COR-L47 (cell line): ENCODE measurements at places on chromosomes 1 and 21.

DNA sequence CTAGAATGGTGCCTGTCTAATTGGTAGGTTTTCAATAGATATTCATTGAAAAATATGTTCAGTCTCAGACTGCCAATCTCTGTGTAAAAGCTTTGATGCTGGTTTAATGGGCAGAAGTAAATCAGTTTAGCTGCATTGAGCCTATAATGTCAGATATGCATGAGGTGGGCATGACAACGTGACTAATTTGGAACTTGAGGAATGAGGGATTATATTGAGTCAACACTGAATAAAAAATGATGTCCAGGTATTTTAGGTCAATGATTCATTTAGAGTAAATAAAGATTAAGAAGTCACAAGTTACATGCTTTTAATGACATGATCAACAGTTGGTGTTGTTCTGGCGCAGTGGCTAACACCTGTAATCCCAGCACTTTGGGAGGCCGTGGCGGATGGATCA, 3.0 kb downstream of the WDR3 start:
- no peak for DNase-seq

GRCh38 chr1:213997038-213997771, 9.4 kb downstream of the PROX1 start:
- DNase-seq, result no peak

- no peak for DNase-seq
These were observed 83.4 kb downstream of the PDE9A start for GRCh38 chr21:42736646-42737350.

- DNase-seq, result no peak
These were observed 271.5 kb downstream of the TGFB2 start for GRCh38 chr1:218616681-218617080.

GRCh38 chr1:179478370-179478769, 97.4 kb downstream of the NPHS2 start:
- DNase-seq, result no peak

DNA sequence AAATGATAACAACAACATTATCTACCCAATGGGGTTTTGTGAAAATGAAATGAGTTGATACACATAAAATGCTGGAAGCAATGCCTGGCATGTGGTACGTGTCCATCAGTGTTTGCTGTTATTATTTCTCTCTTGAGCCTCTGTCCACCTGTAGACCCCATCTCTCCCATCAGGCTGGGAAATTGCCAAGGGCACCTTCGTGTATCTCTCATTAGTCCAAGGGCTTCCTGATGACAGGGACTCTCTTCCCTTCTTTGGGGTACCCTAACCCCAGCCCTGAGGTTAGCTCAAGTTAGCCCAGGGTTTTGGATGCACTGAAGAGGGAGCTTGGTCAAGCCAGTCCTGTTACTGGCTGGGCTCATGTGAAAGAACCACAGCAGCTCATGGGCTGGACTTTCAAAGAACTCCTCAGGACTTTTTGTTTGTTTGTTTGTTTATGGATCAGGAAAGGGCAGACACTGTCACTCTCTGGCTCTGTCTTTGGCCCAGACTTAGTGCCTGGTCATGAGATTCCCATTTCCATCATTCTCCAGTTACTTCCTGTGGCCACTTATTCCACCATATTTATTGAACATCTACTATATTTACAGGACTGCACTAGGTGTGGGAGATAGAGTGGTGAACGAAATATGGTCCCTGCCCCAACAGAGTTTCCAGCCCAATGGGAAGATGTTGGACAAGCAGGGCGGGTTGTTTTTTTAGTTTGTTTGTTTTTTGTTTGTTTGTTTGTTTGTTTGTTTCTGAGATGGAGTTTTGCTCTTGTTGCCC, 57.4 kb downstream of the NAV1 start:
- no peak for DNase-seq

DNA sequence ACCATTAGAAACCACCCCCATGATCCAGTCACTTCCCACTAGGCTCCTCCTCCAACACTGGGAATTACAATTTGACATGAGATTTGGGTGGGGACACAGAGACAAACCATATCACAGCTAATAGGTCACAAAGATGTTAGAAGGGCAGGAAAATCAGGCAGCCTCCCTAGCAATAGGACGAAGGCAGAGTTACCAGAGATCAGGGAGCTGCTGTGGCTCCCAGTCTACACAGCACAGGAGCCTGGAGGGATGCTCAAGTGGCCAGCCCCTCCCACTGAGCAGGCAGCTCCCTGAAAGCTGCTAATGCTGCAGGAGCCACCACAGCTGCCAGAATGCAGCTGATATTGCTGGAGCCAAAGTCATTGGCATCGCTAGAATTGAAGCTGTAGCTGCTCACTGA, 51.0 kb downstream of the CR1L start:
- no peak for DNase-seq

GRCh38 chr1:110133436-110133835, 16.9 kb upstream of the SLC6A17 start:
- no peak for DNase-seq

DNA sequence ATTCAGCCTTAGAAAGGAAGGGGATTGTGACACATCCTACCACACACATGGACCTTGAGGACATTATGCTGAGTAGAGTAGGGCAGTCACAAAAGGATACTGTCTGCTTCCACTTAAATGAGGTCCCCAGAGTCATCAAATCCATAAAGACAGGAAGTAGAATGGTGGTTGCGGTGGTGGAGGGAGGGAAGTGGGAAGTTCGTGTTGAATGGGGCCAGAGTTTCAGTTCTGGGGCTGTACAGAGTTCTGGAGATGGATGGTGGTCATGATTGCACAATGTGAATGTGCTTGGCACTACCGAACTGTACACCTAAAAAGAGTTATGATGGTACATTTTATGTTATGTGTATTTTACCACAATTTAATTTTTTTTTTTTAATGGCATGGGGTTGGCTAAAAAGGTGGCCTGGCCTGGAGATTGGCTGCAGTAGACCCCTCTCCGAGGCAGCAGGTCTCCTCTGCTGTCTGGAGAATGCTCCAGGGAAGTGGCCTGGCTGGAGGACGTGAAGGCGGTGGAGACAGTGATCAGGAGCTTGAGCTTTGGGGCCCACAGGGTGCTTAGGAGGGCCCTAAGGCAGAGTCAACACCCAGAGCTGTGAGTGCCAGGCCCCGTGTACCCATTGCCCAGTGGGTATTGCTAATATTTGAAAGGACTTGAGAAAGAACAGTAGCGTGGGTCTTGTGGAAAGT, 30.4 kb downstream of the IFNGR2 start:
- DNase-seq, result no peak

DNA sequence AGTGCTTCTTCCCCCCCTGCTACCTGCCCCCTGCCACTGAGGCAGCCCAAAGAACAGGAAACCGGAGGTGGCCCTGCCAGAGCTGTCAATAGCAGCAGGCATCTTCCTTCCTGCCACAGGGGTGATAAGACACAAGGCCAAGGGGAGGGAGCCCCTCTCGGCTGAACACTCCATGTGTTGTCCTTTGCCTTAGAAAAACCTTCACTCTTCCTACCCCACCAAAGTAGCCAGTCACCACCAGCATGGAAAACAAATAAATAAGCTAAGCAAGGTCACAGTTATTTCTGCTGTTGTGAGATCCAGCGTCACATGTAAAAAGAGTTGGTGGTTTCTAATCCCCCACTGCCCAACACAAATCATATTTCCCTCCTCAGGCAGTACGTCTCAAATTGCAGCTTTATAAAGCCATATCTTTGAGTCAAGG, 104.8 kb upstream of the DPT start:
- no peak for DNase-seq

- DNase-seq, result no peak
These were observed 68.7 kb downstream of the TRIM11 start for GRCh38 chr1:228337711-228338520.

- DNase-seq, result no peak
These were observed 21.9 kb downstream of the LRRC8D start for GRCh38 chr1:89842567-89843272.

GRCh38 chr1:224092601-224093000, 21.3 kb upstream of the FBXO28 start:
- DNase-seq, result no peak

GRCh38 chr1:206832352-206832880, 33.0 kb upstream of the IL20 start:
- no peak for DNase-seq

GRCh38 chr1:28104866-28105467, 16.6 kb upstream of the EYA3 start:
- no peak for DNase-seq

GRCh38 chr1:25834894-25835293, 15.1 kb downstream of the MTFR1L start:
- DNase-seq, result no peak

DNA sequence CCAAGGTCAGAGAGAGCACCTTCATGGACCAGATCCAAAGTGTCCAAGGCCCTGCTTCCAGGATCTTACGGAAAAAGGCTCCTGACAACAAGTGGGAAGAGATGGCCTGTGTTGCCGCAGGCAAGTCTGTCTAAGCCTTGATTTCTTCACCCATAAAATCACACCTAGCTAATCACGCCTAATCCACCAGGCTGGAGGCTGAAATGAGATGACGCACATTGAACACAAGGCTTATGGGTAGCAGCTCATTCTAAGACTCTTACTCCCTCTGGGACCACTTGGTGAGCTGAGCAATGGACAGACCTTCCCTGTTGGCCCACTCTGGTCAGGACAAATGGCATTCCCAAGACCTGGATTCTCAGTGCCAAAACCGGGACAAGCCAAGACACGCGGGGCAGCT, 38.2 kb downstream of the GRIK3 start:
- no peak for DNase-seq

DNA sequence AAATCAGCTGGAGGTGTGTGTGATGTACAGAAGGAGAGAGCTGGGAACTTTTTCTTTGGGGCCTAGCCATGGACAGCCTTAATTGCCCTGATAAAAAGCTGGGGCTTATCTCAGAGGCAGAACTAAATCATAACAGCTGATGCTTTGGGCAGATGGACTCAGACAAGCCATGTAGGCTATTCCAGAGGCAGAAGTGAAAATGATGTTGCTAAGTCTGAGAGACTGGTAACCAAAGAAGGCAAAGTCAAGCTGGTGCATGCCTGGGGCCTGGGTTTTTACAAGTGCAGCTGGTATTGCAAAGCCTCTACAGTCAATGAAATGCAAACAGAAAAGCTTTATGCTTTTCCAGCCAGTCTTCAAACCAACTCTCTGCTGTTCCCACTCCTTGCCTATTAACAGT, 39.0 kb upstream of the LMX1A start:
- no peak for DNase-seq

DNA sequence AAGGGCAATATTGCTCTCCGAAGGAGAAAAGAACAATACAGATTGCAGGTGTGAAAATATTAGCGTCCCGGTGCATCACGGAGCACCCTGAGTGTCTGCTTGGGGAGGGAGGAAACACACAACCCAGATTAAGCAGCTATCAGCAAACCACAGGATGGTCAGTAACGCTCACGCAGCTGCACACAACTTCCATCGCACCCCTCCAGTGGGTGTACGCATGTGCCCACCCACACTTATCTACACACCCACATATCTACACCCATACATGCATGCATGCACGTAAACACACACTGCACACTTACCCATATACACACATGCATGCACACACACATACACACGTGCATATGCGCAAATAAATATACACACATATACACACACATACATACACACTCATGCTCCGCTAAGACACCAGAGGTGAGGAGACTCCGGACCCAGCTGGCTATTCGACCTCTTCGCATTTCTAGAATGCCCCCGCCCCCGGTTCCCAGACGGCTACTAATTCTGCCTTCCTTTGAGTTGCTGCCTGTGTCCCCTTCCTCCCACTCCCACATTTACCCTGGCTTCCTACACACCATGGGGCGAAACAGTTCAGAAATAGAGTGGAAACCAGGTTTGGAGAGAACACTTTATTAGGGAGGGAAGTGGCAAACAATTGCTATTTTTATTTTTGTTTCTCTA, 26.2 kb downstream of the ITPKB start:
- no peak for DNase-seq

DNA sequence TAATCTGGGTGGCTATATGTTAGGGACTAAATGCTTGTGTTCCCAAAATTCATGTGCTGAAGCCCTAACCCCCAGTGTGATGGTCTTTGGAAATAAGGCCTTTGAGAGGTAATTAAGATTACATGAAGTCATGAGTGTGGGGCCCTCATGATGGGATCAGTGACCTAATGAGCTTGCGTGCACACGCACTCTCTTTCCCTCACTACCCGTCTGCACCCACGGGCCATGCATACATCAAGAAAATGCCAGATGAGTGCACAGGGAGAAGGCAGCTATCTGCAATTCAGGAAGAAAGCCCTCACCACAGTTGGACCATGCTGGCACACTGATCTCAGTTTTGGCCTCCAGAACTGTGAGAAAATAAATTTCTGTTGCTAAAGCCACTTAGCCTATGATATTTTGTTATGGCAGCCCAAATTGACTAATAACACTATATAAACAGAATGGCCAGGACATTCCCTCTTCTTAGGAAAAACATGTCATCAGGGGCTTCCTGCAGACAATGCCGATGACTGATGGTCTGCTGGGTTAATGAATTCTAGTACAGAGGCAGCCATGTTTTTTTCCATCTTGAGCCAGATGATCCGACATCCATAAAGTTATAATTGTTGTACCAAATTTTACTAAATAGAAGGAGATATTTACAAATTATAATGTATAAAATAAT, 18.1 kb upstream of the MYOG start:
- DNase-seq, result no peak

- DNase-seq, result no peak
These were observed 2.2 kb downstream of the ATP1A2 start for GRCh38 chr1:160117709-160118183.

DNA sequence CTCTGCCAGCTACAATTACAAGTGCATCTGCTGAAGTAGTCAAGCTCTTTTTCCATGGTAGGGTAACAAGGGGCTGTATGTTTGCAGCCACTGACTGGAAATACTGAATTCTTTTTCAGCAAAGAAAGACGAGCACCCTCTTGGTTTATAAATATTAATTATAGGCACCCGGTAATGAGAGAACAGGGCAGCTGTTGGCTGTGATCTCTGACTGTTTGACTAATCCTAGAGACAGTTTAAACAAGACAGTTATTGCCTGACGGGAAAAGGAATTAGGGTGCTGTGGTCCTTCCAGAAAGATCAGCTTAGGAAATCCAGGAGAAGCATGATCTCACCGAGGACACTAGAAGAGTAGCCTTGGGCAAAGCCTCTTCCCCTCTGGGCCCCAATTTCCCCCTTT, 183.7 kb upstream of the ZC3H12A start:
- DNase-seq, result no peak

DNA sequence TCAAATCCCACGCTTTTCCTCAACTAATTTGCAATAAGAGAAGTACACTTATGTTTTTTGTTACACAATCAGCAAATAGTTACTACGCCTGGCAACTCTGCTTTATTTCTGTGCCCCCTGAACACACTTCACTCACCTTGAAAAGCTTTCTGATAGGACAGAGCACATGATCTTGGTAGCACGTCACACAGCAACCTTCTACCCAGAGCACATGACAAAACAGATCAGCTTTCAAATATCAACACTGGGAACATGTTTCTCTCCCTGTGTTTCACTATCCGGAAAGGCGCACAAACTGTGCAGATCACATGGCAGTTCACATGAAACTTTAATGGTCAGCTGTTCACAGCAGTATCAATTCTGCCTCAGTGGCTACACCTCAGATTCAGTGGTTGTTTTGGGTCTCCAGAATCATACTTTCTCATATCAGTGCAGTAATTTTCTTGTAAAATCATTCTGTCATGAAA, 2.2 kb downstream of the SLC19A2 start:
- DNase-seq, result peak; percentile 7

- DNase-seq, result no peak
These were observed 199.4 kb downstream of the FOXD2 start for GRCh38 chr1:47637111-47637685.
